ENCODE measurements at places on chromosomes 5 and 9.

GRCh38 chr5:56831773-56832172, 16.4 kb downstream of the MAP3K1 start:
- no peak for DNase-seq

DNA sequence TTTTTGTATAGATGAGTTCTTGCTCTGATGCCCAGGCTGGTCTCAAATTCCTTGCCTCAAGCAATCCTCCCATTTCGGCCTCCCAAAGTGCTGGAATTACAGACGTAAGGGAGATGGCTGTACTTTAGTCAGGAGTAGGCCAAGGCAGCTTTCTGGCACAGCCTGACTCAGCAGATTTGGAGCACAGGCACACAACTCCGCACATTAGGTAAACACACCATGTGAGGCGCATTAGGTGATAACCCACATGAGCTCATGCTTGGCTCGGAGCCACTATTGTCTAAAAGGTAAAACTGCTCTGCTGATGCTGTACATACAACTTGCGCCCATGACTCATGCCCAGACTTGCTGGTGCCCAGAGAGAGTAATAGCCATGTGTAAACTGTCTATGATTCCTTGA, 1157.9 kb downstream of the TAF11L14 start:
- peak; percentile 17 for DNase-seq

DNA sequence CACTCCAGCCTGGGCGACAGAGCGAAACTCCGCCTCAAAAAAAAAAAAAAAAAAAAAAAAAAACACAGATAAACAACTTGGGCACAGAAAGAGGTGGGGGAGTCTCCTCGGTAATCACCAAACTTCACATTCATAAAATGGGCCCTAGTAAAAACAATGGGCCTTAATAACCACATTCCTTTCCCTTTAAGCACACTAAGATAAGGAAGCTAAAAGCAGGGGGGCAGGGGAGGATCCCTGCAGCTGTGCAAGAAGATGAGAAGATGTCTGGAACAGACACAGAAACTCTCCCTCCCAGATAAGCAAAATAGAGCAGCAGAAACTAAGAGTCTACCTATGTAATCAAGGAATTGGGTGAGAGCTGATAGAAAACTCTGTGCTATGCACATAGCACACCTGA, 111.2 kb upstream of the FAM174A start:
- DNase-seq: no peak

GRCh38 chr5:150350524-150351344, 6.8 kb upstream of the TCOF1 start:
- peak; percentile 76 for DNase-seq

GRCh38 chr9:89820337-89820736, 215.5 kb downstream of the GADD45G start:
- no peak for DNase-seq

- DNase-seq: no peak
These were observed 1866.1 kb upstream of the NUDT12 start for GRCh38 chr5:105428451-105429380.

DNA sequence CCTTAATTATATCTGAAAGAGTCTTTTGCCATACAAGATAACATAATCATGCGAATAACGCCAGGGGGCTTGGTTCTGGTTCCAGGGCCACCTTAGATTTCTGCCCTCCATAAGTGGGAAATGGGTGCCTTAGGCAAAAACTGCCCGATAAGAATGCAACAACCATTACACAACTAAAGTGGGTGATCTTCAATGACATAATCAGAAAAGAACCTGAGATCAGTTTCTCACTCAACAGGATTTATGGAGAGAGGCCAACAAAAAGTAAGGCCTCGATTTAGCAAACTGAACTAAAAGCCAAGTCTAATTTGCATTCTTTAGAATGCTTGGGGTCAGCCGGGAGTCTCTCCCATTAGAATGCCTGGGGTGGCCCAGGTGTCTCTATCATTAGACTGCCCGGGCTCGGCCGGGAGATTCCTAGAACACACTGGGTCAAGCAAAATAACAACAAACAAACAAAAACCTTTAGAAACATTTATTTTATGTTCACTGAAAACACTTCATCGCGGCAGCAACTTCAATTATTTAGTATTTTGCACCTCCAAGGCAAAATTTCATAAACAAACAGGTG, 194.8 kb downstream of the AUH start:
- DNase-seq: no peak

DNA sequence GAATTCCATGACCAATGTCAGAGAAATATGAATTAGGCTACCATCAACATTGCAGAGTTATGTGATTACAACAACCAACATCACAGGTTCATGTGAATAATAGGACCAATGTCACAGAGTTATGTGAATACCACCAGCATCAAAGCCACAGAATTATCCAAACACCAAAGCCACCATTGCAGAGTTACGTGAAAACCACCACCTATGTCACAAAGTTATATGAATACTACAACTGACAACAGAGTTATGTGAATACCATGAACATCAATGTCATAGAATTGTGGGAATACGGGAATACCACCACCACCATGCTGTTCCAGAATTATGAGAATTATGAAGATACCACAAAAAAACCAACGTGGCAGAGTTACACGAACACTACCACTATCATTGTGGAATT, 64.8 kb downstream of the SHC3 start:
- DNase-seq: no peak

DNA sequence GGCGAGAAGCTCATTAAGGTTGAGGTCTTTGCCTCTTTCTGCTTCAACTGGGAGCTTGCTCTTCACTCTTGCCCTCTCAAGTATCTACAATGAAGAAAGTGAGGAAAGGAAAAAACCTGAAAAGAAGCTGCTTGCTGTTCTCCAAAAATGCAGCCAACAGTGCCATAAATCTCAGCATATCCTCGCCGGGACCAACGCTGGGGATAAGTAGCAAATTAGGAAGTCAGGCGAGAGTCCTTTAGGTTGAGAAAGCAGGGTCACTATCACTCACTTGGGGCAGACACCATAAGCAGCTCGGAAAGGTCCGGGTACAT, 399 bp downstream of the NUP155 start:
- no peak for DNase-seq

DNA sequence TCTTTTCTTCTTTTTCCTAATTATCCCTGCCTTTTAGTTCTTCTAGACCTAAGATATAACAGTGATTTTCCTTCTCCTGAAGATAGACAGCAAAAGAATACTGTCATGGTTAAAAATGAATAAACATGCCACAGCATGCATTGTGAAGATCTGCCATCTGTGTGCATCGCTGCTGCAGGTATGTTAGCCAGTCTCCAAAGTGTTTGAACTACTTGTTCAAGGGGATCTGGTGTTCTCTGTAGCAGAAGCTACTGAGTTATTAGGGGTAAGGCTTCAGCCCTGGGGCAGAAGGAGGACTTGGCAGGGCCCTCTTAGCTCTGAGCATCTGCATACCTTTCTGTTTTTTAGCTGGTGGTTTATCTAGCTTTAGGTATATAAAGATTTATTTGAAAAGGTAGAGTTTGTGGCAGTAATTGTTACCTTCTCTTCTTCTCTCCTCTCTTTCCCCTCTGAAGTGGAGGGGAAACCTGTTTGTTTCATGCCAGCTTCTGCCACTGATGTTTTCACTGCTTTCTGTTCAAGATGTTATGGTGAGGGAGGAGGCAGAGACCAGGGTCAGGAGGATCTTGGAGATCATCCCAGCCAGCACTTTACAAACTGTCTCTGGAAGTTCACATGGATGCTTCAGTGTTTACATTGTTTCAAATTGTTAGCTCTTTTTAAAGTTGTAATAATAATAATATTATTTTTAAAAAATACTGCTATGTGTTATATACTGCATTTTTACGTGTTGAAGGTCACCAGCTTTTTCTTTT, 25.2 kb downstream of the GALNT10 start:
- DNase-seq: no peak

DNA sequence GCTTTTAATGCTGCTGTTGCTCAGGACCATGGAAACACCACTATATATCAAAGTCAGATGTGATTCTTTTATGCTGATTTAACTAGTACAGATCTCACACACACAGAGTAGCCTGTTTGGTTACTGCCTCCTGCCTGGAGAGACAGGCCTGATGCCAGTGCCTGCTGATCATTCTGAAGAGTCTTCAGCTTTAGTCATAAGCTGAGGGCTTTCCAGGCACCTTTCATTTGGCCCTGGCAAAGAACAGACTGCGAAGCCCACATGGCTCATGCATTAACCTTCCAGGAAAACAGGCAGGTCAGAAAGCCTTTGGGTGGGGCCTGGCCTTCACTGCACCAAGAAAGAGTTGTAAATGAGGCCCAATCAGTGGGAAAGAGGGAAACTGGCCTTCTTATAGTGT, 144.7 kb downstream of the SAXO1 start:
- DNase-seq: no peak

DNA sequence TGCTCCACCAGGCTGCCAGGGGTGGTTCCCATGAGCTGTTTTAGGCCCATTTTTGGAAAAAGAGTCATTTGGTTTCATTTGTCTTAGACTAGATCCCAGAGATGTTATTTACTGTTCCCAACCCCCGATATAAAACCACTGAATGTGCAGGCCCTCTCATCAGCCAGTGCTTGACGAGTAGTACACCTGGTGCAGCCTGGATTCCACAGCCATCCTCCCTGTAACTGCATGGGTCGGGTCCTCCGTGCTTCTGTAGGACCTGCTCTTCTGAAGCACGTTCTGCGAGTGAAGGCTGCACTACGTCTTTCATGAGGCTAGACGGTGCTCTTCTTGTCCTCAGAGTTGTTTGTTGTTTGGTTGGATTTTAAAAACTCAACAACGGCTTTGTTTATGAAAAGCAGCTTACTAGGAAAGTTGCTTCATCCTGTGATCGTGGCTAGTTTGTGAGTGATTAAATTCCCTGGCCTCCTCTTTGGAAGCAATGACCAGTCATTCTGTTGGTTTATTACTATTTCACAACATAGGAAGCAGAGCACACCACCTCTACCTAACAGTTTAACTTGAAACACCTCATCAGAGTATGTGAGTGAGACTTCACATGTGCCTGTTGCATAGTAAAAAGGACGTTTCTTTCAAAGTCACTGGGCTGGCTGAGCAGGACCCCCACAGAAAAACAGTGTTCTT, 135.2 kb downstream of the AOPEP start:
- DNase-seq: no peak

DNA sequence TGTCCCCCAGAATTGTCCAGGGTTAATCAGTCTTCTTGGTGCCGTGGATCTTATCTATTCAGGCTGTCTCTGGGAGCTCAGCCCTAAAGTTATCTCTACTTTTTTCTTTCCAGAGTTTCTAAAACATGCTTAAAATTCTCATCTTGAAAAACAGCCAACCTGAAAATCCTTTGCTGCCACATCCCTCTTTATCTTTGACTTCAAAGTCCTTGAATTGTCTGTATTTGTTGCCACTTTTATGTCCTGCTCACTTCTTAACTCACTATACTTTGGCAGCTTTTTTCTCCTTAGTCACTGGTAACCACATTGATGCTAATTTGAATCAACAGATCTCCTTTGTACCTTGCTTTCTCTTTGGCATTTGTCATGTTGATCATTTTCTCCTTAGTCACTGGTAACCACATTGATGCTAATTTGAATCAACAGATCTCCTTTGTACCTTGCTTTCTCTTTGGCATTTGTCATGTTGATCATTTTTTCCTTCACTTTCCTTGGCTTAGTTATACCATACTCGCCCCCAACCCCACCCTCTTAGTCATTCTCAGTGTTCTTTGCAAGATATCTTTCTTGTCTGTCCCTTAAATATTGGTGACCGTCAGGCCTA, 8.5 kb downstream of the DMXL1 start:
- no peak for DNase-seq

- no peak for DNase-seq
These were observed 139.7 kb upstream of the VCAN start for GRCh38 chr5:83331842-83332241.

- DNase-seq: no peak
These were observed 11.4 kb upstream of the ADRA1B start for GRCh38 chr5:159904874-159905273.

GRCh38 chr5:45279109-45279508, 417.1 kb downstream of the HCN1 start:
- DNase-seq: no peak

DNA sequence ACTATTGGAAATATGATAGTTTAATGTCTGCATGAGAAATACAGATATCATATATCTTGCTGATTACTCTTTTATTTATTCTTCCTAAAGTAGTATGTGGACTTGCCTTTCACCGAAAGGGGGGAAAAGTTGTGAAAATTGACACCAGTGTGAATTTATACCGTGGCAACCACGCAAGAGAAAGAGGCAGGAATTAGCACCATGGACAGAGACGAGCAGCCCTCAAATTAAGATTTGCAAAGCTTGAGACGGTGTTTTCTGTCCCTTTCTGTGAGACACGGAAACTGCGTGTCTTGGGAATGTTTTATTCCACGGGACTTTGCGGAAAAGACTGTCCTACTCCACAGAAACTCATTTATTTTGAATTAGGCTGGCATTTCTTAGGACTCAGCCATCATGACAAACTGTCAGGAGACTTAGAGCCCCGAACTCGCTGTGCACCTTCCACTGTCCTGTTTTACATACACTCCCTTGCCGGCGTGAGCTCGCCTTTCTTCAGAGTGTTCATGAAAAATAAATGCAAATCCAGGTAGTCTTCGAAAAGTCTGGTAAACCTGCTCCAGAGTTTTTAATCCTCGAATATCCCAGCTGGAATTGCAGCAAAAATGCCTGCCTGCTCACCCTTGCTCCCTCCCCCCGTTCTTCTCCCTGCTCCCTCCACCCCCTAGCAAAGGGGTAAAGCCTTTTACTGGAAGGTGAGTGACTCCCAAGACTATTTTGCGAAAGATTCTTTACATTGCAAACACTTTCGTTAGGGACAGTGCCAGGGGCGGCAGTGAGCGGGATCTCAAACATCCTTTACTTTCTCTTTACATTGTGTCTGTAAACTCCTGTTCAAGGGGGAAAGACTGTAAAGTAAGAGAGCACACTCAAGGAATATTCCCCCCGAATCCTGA, 3.8 kb upstream of the ELAVL2 start:
- peak; percentile 68 for DNase-seq

- no peak for DNase-seq
These were observed 4.8 kb upstream of the G3BP1 start for GRCh38 chr5:151766975-151767374.

DNA sequence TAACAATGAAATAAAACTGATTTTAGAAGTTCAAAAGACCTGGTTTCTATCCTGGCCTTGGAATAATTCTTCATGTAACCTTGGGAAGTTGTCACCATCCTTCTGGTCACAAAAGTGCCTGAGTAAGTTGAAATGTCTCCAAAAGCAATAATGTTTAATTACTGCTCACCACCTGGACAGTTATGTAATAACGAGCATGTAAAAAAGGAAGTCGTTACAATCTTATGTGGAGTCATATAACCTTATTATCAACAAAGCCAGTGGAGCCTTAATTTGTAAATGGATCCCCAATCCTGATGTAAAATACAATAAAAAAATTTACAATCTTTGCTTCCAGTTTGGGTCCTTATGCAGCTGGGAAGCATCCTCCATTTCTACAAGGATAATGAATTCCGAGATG, 64.2 kb upstream of the GPR151 start:
- DNase-seq: no peak

DNA sequence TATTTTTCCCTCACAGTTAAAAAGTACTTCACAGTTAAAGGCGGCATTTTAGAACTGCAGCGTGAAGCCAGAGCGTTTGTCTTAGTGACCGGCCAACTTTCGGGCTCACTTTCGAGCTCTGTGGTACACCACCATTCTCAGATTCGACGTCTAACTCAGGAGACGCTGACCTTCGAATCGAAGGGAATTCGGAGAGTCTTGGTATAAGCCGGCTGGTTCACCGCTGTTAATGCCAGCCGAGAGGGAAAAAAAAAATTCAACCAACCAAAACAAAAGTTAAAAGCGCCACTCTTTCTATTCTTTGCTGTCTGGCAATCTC, 544 bp upstream of the SNX24 start:
- DNase-seq: no peak

Measured in SJCRH30 (cell line).